Smooth muscle cell of the brain vasculature (primary cell): ENCODE measurements at places on chromosomes 13 and 19.
A peak's percentile ranks its signal among the peaks of the same experiment; 100 is the strongest.

DNA sequence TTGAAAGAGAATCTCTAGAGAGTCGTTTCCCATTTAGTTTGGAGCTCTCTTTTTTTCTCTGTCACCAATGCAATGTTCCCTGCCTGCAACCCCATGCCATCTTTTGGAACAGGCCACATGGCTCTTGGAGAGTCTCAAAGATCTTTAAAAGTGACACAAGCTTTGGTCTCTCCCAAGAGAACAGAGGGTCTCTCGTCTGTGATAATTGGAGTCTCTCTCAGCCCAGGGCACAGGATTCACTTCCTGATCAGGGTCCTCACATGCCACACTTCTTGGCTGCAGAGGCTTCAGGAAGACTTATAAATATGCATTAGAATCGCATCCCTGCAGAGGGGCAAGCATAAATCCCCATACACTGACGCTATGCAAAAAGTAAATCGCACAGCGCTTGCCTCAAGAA lies 240.5 kb downstream of the IRS2 start:
- no peak for DNase-seq

- DNase-seq: no peak
These were observed 15.2 kb upstream of the SLC25A30 start for GRCh38 chr13:45433381-45433790.

GRCh38 chr13:32471187-32471922 lies 43.4 kb upstream of the N4BP2L1 start:
- no peak for DNase-seq

- no peak for DNase-seq
These were observed 14.2 kb downstream of the MEIS3 start for GRCh38 chr19:47405197-47405550.

DNA sequence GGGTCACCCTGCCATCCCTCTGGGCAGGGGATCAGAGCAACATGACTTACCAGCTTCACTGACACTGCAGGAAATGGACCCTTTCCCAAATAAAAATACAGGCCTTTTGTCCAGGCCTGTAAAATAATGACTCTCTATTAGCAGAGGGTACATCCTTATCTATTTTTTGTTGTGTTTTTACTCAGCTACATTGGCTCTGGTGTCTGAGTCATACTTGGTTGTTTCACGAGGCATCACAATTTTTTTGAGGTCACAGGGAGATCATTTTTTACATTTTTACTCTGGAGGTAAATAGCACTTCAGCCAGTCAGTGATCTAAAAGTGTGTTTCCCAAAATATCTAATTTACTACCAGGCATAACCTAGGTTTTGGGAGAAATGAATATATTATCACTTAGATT lies 6.9 kb upstream of the HTR2A start:
- DNase-seq: no peak

DNA sequence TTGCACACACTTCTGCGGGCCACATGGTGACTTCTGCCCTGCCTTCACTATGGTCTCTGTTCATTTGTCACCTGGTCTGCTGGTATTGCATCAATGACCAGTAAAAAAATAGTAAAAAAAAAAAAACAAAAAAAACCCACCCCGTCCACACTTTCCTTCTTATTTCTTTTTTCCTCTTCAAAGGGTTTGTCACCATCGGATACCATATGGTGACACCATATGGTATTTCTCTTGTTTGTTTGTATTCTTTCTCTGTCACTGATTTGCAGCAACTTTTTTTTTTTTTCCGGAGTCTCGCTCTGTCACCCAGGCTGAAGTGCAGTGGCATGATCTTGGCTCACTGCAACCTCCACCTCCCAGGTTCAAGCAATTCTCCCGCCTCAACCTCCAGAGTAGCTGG lies 26.2 kb upstream of the OR7C2 start:
- DNase-seq: no peak

- DNase-seq: no peak
These were observed 1152.2 kb upstream of the SPRY2 start for GRCh38 chr13:81493144-81493543.

GRCh38 chr13:101341464-101341863 lies 74.8 kb downstream of the NALCN start:
- no peak for DNase-seq

GRCh38 chr13:64347664-64348063 lies 2882.5 kb downstream of the PCDH9 start:
- DNase-seq: no peak

DNA sequence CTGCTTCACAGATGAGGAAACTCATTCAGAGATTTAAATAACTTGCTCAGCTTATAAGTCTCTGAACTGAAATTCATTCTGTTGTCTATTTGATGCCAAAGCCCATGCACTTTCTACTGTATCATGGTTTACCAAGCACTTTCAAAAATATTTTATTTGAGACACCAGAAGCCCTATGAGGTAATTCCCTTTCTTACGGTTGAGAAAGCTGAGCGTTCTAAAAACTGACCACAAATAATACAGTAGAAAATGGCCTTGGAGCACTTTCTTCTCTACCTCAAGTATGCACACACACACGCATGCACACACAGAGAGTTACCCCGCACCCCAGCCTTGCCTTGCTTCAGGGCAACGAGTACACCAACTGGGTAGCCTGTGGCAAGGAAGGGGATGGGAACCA lies 228.5 kb downstream of the RFC3 start:
- DNase-seq: no peak

DNA sequence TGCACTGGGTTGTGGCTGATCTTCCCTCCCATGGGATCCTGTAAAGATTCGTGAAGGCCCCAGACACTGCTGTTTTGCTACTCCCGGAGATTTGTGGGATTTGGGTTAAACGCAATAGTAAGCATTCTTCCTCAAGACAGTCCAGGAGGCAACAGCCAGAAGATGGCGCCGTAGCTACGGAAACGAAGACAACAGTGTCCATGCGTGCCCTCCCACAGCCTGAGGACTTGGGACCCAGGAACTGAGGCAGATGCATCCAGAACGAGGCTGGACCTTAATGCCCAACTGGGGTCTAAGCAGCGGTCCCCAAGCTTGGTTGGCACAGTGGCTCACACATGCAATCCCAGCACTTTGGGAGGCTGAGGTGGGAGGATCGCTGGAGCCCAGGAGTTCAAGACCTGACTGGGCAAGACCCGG lies 57.6 kb upstream of the ZNF507 start:
- DNase-seq: peak; percentile 7

- DNase-seq: peak; percentile 44
These were observed 33.0 kb downstream of the DEDD2 start for GRCh38 chr19:42184401-42184861.

GRCh38 chr13:21620861-21621260 lies 16.9 kb upstream of the MICU2 start:
- no peak for DNase-seq

DNA sequence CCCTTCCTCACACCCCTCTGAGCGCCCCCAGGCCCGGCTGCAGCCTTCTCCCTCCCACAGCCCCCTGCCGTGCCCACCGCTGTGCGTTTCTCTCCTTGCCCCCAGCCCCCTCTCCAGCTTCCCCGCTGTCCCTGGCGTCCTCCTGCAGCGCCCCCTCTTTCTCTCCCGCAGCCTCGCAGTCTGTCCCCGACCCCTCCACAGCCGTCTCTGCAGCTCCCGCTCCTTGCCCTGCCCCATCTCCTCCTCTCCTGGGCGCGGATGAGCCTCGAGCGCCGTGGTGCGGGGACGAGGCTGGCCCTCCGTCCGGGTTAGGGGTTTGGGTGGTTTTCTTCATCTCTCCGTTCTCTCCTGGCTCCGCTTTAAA lies 1.1 kb downstream of the KMT5C start:
- DNase-seq: no peak

- DNase-seq: no peak
These were observed 26.7 kb downstream of the SPATA13 start for GRCh38 chr13:24187185-24187584.

GRCh38 chr19:4773047-4773640 lies 18.4 kb upstream of the FEM1A start:
- DNase-seq: no peak

- no peak for DNase-seq
These were observed 5.8 kb downstream of the PPP1R37 start for GRCh38 chr19:45098521-45099466.

DNA sequence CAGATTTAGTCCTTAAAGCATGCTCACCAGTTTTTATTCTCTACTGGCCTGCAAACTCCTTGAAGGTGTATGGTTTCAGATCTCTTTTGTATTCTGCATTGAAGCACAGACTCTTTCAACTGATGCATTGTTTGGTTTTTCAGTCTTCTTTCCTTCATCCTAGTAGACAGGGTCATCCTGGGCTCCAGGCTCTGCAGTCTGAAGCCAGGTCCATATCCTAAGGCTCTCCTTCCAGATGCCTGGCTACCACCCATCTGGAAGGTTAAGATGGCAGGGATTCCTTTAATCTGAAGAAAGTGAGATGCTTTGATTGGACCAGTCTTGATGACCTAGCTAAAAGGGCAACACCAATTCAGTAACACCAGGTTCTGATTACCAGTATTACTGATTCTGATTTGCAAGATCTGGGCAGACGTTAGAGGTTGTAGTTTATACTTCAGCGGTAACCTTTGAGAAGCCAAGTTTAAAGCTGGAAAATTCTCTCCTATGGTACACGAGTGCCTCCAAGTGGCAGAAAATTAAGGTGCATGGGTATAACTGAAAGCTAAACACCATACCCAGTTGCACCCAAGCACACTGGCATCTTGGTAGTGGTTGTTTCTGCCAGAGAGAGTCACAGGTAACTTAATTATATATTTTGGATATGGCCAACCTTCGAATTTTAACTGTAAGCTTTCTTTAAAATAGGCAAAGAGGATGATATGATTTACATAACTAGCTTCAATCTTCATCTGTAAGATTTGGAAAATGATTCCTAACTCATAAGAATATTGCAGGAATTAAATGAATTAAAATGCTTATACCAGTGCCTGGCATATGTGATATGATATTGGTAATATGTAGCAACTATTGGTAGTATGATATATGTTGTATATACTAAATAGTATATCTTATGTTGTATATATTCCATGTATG lies 1651.9 kb upstream of the MIR17HG start:
- DNase-seq: peak; percentile 20
